ENCODE measurements at places on chromosomes 1 and 21. TPM values are rescaled to one million over a fixed set of nuclear protein-coding genes. Genes with fewer than 3 reads are reported as not detected.

The KLF18 gene
- total RNA-seq: 0.07 TPM

GRCh38 chr1:44616284-44616990, 57.8 kb downstream of the TMEM53 start:
- H3K4me3 ChIP-seq: peak overlapping the region; percentile 81
- H3K36me3 ChIP-seq: no peaks in the 10 kb centered on the region
- DNase-seq: no peak
- H3K27ac ChIP-seq: no peak overlapping the region

DNA sequence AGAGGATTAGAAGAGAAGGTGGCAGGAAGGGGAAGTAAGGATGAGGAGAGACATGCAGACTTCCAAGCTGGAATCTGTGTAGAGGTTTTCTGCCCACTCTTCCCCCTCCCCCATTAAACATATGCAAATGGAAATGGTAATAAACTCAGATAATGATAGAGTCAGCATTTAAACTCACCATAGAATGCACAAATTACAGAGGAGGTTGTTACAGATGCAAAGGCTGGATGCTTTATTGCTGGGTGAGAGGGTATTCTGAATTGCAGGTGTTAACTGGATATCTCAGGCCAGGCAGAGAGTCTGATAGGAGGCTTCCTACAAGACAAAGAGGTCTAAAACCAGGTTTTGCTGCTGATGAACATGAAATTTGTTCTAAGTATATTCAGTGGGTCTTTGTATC, 372.5 kb downstream of the SEC16B start:
- no peaks in the 10 kb centered on the region for H3K4me1 ChIP-seq
- H3K27ac ChIP-seq: no peak overlapping the region
- no peak for DNase-seq
- H3K27me3 ChIP-seq: no peaks in the 10 kb centered on the region
- no peaks in the 10 kb centered on the region for H3K36me3 ChIP-seq

- no peaks in the 10 kb centered on the region for H3K36me3 ChIP-seq
- no peaks in the 10 kb centered on the region for H3K4me1 ChIP-seq
- no peak overlapping the region for H3K4me3 ChIP-seq
- no peak for DNase-seq
Measured at GRCh38 chr1:11431941-11432507, 46.9 kb upstream of the DISP3 start.

GRCh38 chr1:234168061-234168724, 205.1 kb upstream of the COA6 start:
- DNase-seq: no peak
- no peaks in the 10 kb centered on the region for H3K36me3 ChIP-seq
- H3K27ac ChIP-seq: no peak overlapping the region

All from H9 (cell line).